ENCODE measurements at places on chromosomes 3 and 15.
A peak's percentile ranks its signal among the peaks of the same experiment; 100 is the strongest.

- DNase-seq = no peak
Observed at GRCh38 chr3:89179355-89180001, 72.1 kb downstream of the EPHA3 start.

DNA sequence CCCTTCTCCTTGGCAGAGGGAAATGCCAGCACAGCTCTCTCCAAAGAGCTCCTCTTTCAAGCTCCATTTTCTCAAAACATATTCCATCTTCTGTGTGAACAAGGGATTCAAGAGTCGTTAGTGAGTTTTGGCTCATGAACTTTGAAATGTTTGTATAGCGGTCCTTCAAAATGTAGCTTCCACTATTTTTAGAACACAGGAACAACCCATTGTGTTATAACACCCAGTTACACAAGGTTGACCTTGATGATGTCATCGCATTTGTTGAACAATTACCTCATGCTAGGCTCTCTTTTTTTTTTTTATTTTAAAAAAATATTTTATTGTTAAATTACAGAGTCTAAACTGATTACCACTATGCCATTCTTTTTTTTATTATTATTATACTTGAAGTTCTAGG lies 251.7 kb downstream of the THSD4 start:
- DNase-seq = no peak

GRCh38 chr3:101941318-101942040 lies 92.2 kb downstream of the NFKBIZ start:
- no peak for DNase-seq

GRCh38 chr15:68807249-68807648 lies 13.4 kb downstream of the ANP32A start:
- no peak for DNase-seq

GRCh38 chr15:51283026-51283425 lies 55.4 kb downstream of the CYP19A1 start:
- no peak for DNase-seq

GRCh38 chr3:52277972-52278509 lies 408 bp downstream of the WDR82 start:
- peak; percentile 66 for DNase-seq

Measured in GM20000 (cell line).